ENCODE measurements at places on chromosomes 16 and 17. TPM values are rescaled to one million over a fixed set of nuclear protein-coding genes. Genes with fewer than 3 reads are reported as not detected.

- H3K27ac ChIP-seq = no peak overlapping the region
- no peaks in the 10 kb centered on the region for H3K4me1 ChIP-seq
- no peaks in the 10 kb centered on the region for H3K36me3 ChIP-seq
- DNase-seq = no peak
Measured at GRCh38 chr17:55996826-55997225, 156.4 kb upstream of the ANKFN1 start.

GRCh38 chr16:71569621-71570020, 7.3 kb downstream of the TAT start:
- H3K36me3 ChIP-seq = no peaks in the 10 kb centered on the region
- H3K27me3 ChIP-seq = no peaks in the 10 kb centered on the region
- H3K27ac ChIP-seq = no peak overlapping the region
- DNase-seq = no peak
- H3K4me1 ChIP-seq = no peaks in the 10 kb centered on the region

DNA sequence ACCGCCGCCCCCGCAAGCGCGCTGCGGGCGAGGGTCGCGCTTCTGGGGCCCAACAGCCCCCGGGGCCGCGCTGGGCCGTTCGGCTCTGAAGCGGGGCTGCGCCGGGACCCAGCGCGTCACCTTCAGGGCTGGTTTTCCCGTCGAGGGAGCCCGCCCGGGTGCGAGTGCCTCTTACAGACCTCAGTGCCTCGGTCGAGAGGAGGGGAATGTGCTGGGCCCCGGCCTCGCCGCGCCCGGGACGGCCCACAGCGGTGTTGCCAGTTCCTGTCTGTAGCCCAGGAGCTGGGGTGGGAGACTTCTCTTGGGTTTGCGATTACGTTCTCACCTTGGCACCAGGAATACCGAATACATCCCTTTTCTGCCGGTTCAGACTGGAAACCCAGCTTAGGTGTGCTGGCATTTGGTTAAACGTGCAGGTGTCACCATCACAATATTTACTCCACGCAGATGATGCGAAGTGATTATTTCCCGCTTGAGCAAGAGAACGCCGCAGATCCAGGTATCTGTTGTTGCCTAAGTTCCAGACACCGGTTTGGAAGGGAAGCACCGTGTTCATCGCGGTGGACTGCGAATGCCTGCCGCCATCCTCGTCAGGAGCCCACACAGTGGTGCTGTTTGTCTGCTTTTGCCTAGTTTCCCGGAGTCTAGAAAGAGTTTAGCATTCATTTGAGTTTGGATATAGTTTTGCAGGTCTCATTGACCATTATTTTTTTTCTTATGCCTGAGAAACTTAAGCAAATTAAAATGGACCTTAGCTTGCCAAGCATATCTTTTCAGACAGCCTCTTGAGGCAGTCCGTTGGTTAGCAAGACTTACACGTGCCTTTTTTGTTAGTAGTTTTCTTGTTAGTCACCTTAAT, 914 bp downstream of the MAP1LC3B start:
- peak; percentile 81 for DNase-seq
- H3K36me3 ChIP-seq = peaks cover 15% of the 10 kb centered on the region
- no peaks in the 10 kb centered on the region for H3K27me3 ChIP-seq
- no peak overlapping the region for H3K27ac ChIP-seq
- peak overlapping the region; percentile 96 for H3K4me3 ChIP-seq

DNA sequence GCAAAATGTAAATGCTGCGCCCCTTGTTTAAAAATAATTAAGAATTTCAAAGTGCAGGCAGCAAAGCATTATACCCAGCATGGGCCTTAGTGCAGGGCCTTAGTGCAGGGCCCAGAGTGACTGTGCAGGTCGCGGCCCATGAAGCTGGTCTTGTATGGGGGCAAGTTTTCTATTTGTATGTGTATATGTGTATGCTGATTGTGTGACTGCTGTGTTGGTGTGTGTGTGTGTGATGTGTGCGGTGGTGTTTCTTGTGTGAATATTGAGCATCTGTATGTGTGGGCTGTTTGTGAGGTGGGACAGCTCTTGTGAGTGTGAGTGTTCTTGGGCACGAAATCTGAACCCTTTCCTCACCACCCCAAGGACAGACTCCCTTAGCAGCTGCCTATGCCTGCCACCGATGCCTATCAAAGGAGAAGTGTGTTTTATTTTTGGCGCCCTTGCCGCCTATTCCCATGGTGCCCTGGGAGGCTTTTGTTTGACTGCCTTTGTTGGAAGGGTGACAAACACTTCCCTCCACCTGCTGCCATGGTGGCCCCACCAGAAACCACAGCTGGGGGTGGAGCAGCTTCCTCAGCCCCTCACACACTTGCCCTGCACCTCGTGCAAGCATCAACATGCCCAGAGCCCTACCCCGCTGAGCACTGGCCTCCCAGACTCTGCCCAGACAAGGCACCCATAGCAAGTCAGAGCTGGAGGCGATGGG, 18.0 kb downstream of the CCR7 start:
- no peaks in the 10 kb centered on the region for H3K36me3 ChIP-seq
- H3K4me1 ChIP-seq = no peaks in the 10 kb centered on the region
- H3K27me3 ChIP-seq = no peaks in the 10 kb centered on the region
- DNase-seq = peak; percentile 48
- no peak overlapping the region for H3K27ac ChIP-seq
- H3K4me3 ChIP-seq = no peak overlapping the region

DNA sequence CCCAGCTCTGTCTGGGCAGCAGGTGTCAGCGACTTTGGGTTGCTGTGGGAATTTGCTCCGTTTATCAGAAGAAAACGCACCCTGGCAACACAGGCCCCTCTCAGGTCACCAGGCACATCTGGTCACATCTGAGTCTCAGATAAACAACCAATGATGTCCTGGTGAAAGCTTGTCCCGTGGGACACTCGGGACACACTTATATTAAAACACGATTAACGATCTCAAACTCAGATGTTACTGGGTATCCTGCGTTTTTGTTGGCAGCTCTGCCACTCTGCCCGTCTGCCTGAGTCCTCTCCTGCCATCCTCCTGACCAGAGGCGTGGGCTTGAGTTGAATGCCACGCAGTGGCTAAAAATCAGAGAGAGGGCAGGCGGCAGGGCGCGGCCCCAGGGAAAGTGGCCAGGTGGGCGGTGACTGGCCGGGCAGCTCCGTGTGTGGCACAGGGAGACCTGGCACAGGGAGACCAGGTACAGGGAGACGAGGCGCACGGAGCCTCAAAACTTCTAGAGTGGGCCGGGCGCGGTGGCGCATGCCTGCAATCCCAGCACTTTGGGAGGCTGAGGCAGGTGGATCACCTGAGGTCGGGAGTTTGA, 2.1 kb downstream of the SECTM1 start:
- no peak for DNase-seq
- no peaks in the 10 kb centered on the region for H3K4me1 ChIP-seq
- no peak overlapping the region for H3K27ac ChIP-seq
- H3K36me3 ChIP-seq = no peaks in the 10 kb centered on the region
- no peak overlapping the region for H3K4me3 ChIP-seq

- no peaks in the 10 kb centered on the region for H3K27me3 ChIP-seq
- no peaks in the 10 kb centered on the region for H3K4me1 ChIP-seq
- DNase-seq = no peak
- H3K4me3 ChIP-seq = no peak overlapping the region
- no peak overlapping the region for H3K27ac ChIP-seq
Measured at GRCh38 chr16:11596572-11597226, 10.0 kb upstream of the LITAF start.

GRCh38 chr16:85265161-85265784, 153.0 kb upstream of the CIBAR2 start:
- no peak overlapping the region for H3K4me3 ChIP-seq
- no peaks in the 10 kb centered on the region for H3K4me1 ChIP-seq
- H3K27me3 ChIP-seq = no peaks in the 10 kb centered on the region
- no peak for DNase-seq
- no peak overlapping the region for H3K27ac ChIP-seq

GRCh38 chr17:69606142-69606800, 191.8 kb downstream of the MAP2K6 start:
- no peak overlapping the region for H3K27ac ChIP-seq
- H3K36me3 ChIP-seq = no peaks in the 10 kb centered on the region
- H3K27me3 ChIP-seq = no peaks in the 10 kb centered on the region
- no peaks in the 10 kb centered on the region for H3K4me1 ChIP-seq

GRCh38 chr17:72837335-72837734, 255.2 kb downstream of the SLC39A11 start:
- no peaks in the 10 kb centered on the region for H3K36me3 ChIP-seq
- no peaks in the 10 kb centered on the region for H3K27me3 ChIP-seq
- H3K27ac ChIP-seq = no peak overlapping the region
- H3K4me1 ChIP-seq = peaks cover 10% of the 10 kb centered on the region
- H3K4me3 ChIP-seq = no peak overlapping the region

DNA sequence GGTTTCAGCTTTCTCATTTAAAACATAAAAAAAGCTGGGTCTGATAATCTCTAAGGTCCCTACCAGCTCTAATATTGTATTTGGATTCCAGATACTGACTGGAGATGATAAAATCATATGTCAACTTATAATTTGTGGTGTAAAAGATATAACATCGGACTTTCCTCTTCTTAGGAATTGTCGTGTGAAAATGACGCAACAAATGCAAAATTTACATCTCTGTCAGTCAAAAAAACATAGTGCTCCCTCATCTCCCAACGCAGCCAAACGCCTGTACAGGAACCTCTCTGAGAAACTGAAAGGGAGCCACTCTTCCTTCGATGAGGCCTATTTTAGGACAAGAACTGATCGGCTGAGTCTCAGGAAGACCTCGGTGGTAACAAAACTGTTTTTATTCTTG, 197.3 kb downstream of the ANKFN1 start:
- H3K27me3 ChIP-seq = no peaks in the 10 kb centered on the region
- no peaks in the 10 kb centered on the region for H3K36me3 ChIP-seq
- no peak overlapping the region for H3K27ac ChIP-seq

- H3K4me1 ChIP-seq = no peaks in the 10 kb centered on the region
- H3K27me3 ChIP-seq = no peaks in the 10 kb centered on the region
- DNase-seq = no peak
- no peaks in the 10 kb centered on the region for H3K36me3 ChIP-seq
- H3K4me3 ChIP-seq = no peak overlapping the region
Measured at GRCh38 chr17:40497695-40498094, 3.7 kb downstream of the TNS4 start.

DNA sequence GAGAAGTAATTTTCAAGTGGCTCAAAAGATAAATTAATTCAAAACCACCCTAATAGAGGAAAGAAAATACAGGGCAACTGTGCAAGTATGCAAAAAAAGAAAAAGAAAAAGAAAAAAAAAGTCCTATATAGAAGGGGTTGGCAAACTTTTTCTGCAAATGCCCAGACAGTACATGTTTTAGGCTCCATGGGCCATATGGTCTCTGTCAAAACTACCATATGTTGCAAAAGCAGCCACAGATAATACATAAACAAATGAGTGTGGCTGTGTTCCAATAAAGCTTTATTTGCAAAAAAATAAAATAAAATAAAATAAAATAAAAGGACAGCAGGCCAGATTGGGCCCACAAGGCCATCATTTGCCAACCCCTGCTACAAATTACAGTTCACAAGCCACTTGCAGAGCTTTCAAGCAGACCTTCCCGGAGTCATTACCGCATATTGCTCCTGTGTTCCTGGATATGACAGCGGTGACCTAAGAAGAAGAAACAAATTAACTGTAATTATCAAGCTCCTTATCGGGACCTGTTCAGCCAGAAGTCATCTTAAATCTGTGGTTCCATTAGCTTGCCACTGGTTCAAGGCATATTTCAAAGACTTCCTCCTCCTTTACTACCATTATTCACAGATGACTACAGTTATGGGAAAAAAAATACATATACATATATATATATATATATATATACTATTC, 15.9 kb downstream of the ZC3H7A start:
- peaks cover 51% of the 10 kb centered on the region for H3K36me3 ChIP-seq
- H3K27me3 ChIP-seq = no peaks in the 10 kb centered on the region
- no peak overlapping the region for H3K4me3 ChIP-seq

- H3K36me3 ChIP-seq = no peaks in the 10 kb centered on the region
- H3K4me3 ChIP-seq = no peak overlapping the region
- DNase-seq = no peak
- H3K27ac ChIP-seq = no peak overlapping the region
- peaks cover 10% of the 10 kb centered on the region for H3K4me1 ChIP-seq
Measured at GRCh38 chr16:66322174-66322573, 44.3 kb upstream of the CDH5 start.

DNA sequence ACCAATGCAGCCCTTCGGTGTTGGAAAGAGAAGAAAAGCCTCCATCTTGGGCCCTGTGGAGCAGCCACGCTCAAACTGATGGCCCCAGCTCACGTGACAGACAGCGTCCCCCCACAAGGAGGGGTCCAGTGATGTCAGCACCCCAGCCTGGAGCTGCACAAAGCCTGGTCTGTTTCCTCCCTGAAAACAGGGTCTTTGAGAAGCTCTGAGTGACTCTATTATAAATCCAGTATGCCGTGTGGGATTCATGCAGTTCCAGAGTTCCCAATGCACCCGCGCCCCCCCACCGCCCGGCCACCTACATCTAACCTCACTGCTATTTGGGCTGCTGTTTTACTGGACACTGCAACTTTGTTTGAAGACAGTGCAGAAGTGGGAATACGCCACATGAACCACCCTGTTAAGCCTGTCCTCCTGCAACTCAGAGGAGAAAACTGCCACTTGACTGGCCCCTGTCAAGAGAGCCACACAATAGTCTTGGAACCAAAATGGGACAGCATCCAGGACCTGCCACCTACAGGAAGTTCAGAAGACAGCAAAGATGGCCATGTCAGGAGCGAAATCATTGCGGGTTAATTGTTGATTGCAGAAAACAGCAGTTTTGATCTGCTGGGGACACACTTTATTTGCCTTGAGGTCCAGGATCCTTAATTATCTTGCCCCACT, 33.1 kb downstream of the PMP22 start:
- peaks cover 10% of the 10 kb centered on the region for H3K4me1 ChIP-seq
- no peaks in the 10 kb centered on the region for H3K27me3 ChIP-seq
- no peak overlapping the region for H3K27ac ChIP-seq
- DNase-seq = peak; percentile 51
- no peak overlapping the region for H3K4me3 ChIP-seq
- no peaks in the 10 kb centered on the region for H3K36me3 ChIP-seq

- no peaks in the 10 kb centered on the region for H3K4me1 ChIP-seq
- H3K4me3 ChIP-seq = no peak overlapping the region
- DNase-seq = peak; percentile 52
- no peak overlapping the region for H3K27ac ChIP-seq
- H3K36me3 ChIP-seq = no peaks in the 10 kb centered on the region
Measured at GRCh38 chr17:67055811-67056745, 11.7 kb downstream of the CACNG1 start.

DNA sequence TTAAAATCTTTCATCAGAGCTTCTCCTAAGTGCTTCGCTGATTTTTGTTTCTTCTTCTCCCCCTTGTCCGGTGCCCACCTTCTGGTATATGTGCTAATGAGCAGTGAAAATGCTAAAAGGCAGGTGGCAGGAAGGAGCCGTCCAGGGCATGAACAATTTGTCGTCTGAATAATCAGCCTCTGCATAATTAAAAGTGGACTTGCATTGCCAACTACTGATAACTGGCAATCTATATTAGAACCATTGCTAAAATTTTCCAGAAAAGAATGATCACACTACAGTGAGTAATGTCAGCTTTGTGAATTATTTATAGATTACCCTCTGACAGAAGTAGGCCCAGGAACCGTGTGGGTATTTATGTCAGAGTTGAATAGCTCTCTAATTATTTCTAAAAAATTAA, 28.1 kb downstream of the SERPINF1 start:
- H3K36me3 ChIP-seq = peaks cover 31% of the 10 kb centered on the region
- no peaks in the 10 kb centered on the region for H3K27me3 ChIP-seq
- H3K4me3 ChIP-seq = no peak overlapping the region
- DNase-seq = no peak

Gene DHRS13
- total RNA-seq = 15.9 TPM

Gene AXIN2
- 64.8 TPM for total RNA-seq

Gene CMTM1
- 3.3 TPM for total RNA-seq

Gene DPEP1
- total RNA-seq = 0.88 TPM

Gene RNF227
- total RNA-seq = 1.6 TPM

Gene KRTAP17-1
- total RNA-seq = 0.48 TPM

Gene MYH2
- total RNA-seq = not detected

Gene RRAD
- total RNA-seq = not detected

Gene KIF2B
- total RNA-seq = not detected

Gene PDIA2
- total RNA-seq = 2.6 TPM

Measured in endodermal cell (in vitro differentiated cells).